ENCODE measurements at places on chromosomes 7 and 10.
A peak's percentile ranks its signal among the peaks of the same experiment; 100 is the strongest.

- DNase-seq = no peak
These were observed 190.2 kb downstream of the RAMP3 start for GRCh38 chr7:45347804-45348203.

GRCh38 chr10:104144931-104145330 lies 23.0 kb downstream of the SFR1 start:
- no peak for DNase-seq

DNA sequence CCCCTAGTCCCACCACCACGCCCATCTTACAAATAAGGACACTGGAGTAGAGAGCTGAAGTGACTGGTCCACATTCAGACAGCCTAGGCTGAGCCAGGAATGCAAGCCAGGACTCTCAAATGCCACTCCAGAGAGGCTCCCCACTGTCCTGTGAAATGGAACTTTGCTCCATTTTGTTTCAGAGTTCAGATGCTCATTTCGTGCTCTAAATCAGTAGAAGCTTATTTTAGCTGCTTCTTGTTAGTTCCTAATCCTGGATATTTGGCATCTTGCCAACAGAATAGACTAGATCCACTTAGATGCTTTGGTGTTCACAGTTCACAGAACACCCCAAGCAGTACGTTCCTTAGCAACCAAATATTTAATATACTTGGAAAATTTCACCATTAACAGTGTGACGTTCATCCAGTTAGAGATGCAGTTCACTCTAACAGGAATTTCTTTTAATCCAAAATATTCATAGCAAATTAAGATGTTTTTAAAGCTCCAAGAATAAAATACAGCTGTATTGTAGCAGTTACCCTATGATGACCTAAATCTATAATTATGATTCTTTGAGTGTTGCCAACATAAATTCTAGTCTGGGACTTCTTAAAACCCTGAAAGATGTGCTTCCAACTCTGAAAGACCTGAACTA lies 7.3 kb downstream of the MMP21 start:
- no peak for DNase-seq

- DNase-seq = no peak
These were observed 73.1 kb upstream of the ELN start for GRCh38 chr7:73954861-73955260.

DNA sequence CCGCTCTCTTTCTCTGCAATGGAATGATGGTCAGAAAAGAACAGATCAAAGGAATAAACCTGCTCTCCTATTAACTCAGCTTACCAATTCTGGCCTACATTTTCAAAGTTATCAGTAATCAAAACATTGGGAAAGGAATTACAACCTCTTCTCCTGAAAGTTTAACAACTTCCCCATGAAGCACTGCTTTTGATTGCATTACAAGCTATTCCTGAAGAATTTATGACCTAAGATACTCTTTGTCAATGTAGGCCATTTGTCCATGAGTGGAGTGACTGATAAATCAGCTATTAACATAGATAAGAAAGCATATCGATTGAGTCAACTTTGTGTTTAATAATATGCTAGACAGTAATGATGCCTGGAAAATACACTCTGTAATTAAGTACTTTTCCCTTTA lies 271.7 kb upstream of the C7orf33 start:
- DNase-seq = no peak

- no peak for DNase-seq
These were observed 219.9 kb downstream of the CELF2 start for GRCh38 chr10:11237571-11237970.

DNA sequence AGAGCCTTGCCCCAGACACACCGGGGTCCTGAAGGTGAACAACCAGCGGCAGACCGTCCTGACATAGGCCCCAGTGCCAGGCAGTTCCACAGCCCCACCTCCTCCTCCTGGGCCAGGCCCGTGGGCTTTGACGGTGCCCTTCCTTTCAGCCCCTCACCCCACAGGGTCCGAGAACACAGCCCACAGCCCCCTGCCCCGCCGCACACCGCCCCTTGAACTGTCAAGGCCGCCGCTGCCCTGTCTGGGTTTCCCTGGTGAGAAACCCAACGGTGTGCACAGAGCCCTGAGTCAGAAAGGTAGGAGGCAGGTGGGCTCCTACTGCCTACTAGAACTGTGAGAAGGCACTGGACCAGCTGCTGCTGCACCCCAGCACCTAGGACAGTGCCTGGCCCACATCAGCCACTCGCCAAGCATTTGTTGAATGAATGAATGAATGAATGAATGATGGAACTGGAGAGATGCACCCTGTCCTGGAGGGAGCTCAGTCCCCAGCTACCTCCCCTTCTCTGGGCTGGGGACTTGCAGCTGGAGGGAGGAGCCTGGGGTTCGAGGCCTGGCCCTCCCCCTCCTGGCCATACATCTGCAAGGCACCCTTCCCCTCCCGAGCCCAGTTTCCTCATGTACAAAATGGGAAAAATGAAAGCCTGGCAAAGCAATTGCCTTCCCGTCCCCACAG lies 117.9 kb downstream of the SLIT1 start:
- DNase-seq = no peak

- no peak for DNase-seq
These were observed 1.5 kb downstream of the ENTPD7 start for GRCh38 chr10:99660662-99661376.

DNA sequence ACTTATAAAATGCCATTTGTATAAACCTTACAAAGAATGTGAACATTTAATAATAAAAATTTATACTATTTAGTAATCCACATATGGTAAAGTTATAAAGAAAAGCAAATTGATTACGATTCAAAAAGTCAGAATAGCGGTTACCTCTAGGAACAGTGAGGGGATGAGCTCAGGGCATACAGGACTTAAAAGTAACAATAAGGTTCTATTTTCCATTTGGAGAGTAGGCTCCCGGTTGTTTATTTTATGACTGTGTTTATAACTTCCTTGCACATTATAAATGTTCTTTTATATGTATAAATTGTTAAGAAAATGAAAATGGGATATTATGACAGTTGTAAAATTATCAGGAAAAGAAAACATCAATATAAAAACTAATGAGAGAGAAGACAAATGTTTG lies 135.7 kb downstream of the AVL9 start:
- DNase-seq = no peak

DNA sequence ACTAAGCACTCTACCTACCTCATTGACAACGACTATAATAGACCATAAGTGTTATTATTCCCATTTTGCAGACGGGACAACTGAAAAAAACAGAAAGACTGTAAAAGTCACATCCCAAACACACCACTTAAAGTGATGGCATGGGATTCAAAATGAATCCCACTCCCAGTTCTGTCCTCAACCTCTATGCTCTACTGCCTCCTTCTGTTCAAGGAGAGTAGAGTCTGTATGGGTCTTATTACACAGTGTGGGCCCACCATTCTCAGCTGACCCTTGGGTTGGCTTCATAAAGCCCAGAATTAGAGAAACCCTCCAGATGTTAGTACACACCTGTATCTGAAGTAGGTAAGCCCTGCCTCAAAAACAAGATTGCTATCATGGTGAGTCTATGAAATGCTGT lies 102.2 kb downstream of the GRM8 start:
- DNase-seq = no peak

- no peak for DNase-seq
These were observed 129.0 kb downstream of the ABCA13 start for GRCh38 chr7:48300301-48300700.

DNA sequence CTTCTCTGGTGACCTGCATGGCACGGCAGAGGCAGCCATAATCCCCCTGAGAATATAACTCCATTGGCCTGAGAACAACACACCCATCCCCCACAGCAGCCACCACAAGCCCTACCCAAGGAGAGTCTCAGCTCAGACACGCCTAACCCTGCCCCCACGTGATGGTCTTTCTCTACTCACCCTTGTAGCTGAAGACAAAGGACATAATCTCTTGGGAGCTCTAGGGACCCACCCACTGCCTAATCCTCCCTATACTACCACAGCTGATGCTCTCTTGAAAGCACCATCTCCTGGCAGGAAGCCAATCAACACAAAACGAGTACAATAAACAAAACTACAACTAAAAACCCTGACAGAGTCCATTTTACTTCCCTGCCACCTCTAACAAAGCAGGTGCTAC lies 30.7 kb upstream of the HPSE2 start:
- no peak for DNase-seq

DNA sequence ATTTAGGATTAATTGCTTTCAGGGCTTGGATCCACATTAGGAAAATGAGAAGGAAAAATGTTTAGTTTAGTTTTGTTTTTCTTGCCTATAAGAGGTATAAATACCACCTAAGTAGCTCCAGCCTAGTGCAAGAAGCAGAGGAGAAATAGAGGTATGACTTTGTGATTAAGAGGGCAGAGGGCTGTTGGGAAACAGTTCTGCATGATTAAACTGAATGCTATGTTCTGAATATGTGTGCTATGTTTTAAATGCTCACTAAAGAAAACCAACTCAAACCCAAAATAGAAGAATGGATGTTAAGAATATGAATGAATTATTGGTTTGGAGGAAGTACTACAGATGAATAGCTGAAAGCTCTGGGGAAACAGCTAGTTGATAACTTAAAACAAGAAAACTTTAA lies 7.6 kb downstream of the CALCR start:
- no peak for DNase-seq

- DNase-seq = no peak
These were observed 193.5 kb upstream of the GPR26 start for GRCh38 chr10:123472606-123473005.

DNA sequence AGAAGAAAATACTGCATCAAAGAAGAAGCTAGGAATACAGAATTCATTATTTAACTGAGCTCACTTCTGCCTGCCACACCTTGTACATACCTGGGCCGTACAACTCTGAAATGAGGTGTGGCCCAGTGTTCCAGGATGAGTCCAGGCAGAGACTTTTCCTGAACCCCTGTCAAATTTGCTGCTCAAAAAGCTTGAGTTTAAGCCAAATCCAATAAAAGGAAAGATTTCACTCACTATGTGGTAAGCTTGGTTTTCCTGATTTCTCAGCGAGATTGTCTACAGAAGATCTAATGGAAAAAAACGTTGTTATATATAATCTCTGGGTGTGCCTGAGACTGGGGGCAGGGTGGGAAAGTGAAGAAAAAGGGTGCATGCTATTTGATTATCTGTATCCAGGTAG lies 72.1 kb upstream of the EGFR start:
- no peak for DNase-seq

GRCh38 chr10:128871671-128872231 lies 595.3 kb upstream of the MGMT start:
- no peak for DNase-seq

GRCh38 chr7:107926481-107926880 lies 35.5 kb downstream of the DLD start:
- no peak for DNase-seq

- DNase-seq = no peak
These were observed 220.9 kb upstream of the PLXDC2 start for GRCh38 chr10:19595212-19595845.

GRCh38 chr7:101978683-101979082 lies 161.3 kb downstream of the CUX1 start:
- no peak for DNase-seq

GRCh38 chr7:1846331-1847065 lies 176.4 kb downstream of the ELFN1 start:
- DNase-seq = no peak

GRCh38 chr7:26046878-26047277 lies 105.1 kb upstream of the NFE2L3 start:
- no peak for DNase-seq

DNA sequence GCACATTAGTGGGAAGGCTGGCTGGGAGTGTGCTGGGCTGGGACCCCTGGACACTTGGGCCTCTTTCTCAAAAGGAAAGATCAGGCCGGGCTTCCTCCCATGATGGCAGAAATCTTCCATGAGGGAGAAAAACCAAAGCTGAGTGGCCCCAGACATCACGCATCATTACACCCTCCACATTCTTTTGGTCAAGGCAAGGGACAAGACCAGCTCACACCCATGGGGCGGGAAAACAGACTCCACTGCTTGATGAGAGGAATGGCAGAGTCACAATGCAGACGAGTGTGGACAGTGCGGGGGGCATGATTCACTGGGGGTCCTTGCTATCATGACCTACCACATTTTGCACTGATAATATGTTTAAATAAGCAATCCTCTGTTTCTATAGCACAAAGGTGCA lies 73.3 kb downstream of the CREB3L2 start:
- DNase-seq = no peak

- DNase-seq = no peak
These were observed 53.7 kb downstream of the BEND7 start for GRCh38 chr10:13475124-13475523.

- DNase-seq = no peak
These were observed 82.7 kb downstream of the CPXM2 start for GRCh38 chr10:123808906-123809305.

- no peak for DNase-seq
These were observed 33.5 kb upstream of the DDC start for GRCh38 chr7:50598460-50599343.

- DNase-seq = no peak
These were observed 55.4 kb downstream of the SLC37A3 start for GRCh38 chr7:140342727-140343514.

DNA sequence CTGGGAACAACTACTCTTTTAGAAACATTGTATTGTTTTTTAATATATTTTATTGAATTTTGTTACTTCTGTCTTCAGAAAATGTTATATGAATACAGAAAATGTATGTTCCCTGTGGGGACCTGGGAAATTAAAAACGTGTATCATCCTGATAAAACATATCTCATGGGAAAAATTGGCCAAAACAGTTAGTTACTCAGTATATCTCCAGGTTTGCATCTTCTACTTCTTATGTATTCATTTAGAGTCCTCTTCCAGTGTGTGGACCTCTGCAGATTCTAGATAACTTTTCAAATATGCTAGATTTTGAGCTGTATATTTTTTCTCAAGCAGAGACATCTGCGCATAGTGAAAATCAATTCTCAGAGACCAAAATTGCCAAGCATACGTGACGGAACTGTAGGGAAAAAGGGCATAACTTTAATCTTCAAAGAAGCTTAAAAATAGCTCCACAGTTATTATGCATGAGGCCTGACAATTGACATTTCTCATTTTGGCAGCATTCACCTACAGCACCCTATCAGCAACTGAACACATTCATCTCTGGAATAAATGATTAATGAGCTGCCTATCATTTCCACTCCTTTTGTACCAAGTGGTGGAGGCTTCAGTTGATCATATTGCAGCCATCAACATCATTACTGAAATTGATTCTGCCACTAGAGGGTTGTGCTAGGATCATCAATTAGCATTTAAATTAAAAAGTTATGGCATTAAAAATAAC lies 26.4 kb upstream of the UMAD1 start:
- no peak for DNase-seq

DNA sequence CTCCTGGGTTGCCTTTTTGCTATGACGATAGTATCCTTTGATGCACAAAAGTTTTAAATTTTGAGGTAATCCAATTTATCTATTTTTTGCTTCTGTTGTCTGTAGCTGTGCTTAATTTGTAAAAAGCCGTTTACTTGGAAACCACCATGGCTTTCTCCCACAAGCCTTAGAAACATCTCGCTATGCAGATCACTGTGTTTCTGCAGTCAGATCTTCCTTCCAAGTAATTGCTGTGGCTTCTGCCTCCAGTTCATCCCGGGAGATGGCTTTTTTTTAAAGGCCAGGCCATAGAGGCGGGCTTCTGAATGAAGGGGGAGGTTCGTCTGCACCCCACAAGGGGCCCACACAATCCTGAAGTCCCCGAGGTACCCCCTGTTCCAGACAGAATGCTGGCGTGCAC lies 48.3 kb upstream of the OCM2 start:
- peak; percentile 47 for DNase-seq

DNA sequence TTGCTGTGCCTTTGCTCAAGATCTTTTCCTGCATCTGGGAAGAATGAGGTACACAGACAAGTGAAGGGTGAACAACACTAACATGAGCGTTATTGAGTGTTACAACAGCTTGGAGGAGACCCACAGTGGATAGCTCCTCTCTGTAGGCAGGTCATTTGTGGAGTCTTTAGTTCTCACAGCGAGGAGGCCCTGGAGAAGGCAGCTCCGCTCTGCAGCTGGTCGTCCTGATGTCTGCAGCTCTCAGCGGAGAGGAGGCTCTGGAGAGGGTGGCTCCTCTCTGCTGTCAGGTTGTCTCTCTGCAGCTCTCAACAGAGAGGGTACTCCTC lies 7.0 kb upstream of the DYNC2I1 start:
- no peak for DNase-seq

Measured in nucleus accumbens (tissue), 56 donors.